ENCODE measurements at places on chromosomes 2 and 18.

DNA sequence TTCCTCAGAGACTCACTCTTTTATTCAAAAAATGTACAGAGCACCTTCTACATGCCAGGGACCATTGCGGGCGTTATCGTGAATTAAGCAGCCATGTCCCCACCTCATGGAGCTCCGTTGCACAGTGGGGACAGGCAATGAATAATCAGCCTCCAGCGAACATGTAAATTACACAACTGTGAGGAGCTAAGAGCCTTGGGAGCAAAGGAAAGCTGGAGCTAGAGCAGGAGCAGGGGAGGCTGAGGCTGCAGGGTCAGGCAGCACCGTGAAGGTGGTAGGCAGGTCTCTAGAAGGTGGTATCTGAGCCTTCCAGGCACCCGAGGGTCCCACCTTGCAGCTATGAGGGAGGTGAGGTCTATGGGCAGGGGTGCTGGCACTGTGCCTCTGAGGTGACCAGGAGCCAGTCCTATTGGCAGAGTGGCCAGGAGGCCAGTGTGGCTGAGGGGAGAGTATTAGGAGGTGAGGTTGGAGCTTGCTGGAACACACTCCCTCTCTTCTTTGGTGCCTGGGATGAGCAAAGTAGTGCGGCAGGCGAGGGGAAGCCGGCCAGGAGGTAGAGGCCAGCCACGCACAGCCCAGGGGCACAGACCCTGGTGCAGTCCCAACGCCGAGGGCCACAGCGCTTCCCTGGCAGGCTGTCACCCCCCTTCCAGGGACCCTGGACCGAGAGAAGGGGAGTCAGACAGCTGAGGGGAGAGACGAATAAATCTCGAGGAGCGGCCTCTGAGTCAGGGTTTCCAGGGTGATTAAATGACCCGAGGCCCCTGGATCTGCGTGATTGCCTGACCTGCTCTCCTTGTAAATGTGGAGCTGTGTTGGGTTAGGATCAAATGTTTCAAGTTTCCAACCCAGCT, 167.3 kb downstream of the SEPTIN10 start:
- no peak for DNase-seq

DNA sequence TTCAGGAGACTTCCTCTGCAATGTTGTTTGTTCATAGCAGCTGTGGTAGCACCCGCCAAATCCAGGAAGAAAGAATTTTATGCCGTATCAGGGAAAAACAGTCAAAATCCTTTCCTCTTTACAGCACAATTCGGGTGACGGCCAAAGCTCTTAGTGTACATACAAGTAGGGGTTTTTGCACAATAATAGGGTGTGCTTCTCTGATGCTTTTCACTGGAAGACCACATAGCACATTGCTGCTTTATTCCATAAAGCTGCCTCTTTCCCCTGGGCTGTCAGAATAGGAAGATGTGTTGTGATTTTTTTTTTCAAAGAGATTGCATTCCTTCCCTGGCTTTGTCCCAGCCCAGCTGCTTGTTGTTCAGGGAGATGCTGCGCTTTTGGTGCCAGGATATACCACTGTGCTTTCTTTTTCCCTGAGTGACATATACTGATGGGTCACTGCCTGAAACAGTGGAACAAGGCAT, 27.2 kb upstream of the LANCL1 start:
- DNase-seq = peak; percentile 63

DNA sequence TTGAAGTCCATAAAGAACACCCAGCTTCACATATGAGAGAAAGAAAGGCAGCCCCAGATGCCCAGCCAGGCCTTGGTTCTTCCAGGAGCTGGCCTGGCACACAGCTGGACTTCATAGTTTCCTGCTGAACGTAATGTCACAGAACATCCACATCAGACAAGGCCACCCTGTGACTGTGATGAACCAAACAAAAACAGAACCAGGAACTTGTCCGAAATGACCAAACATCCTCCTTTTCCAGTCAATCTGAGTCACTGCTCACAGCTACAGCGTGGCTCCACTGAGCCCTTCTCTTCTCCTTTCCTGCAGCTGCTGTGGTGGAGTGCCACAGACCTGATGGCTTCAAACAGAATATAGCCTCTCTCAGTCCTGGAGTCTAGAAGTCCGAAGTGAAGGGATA, 45.4 kb upstream of the PAPOLG start:
- no peak for DNase-seq

DNA sequence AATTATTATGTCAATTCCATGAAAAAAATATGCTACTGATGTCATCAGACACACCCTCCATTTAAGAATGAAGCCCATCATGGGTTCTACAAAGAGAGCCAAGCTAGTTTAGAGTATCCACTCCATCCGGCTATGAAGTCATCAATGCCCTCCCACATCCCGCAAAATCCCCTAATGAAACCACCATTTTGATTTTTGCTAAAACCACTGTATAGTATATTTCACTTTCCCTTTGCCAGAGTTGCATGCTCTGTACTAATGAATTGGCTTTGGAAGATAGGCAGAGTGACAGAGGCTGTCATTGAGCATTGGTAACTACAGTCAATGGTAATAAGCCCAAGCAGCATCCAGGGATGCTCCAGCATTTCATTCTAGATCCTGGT, 118.6 kb downstream of the ANKRD44 start:
- DNase-seq = no peak

DNA sequence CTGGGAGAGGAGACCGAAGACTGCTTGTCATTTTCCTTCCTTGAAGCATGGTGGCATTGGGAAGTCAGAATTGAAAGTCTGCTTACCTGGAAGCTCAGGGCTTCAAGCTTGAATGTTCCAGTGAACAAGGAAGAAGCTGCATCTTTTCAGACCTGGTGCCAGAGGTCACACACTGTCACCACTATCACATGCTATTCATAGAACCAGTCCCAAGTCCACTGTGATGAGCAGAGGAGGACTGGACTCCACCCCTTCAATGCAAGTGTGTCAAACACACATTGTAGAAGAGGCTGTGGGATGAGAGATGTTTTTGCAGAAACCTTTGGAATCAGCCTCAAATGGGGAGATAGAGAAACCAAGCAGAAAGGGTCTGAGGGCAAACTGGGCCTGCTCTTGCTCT, 81.4 kb downstream of the LYPD1 start:
- no peak for DNase-seq

DNA sequence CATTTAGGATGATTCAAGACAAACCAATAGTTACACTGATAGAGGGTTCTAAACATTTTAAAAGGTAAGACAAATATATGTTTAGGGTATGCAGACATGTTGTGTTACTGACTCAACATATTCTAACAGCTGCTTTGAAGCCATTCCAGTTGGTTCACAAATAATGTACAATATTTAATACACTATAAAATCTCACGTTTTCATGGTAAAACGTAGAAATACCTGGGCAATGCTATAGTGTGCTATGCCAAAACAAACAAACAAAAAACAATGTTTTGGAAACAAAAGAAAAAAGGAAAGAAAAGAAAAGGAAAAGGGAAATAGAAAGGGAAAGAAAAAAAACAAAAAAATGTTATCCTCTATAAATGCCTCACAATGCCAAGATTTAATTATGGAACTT, 277.1 kb downstream of the TCF4 start:
- DNase-seq = no peak

GRCh38 chr2:203683932-203684556, 22.4 kb upstream of the CD28 start:
- DNase-seq = no peak

DNA sequence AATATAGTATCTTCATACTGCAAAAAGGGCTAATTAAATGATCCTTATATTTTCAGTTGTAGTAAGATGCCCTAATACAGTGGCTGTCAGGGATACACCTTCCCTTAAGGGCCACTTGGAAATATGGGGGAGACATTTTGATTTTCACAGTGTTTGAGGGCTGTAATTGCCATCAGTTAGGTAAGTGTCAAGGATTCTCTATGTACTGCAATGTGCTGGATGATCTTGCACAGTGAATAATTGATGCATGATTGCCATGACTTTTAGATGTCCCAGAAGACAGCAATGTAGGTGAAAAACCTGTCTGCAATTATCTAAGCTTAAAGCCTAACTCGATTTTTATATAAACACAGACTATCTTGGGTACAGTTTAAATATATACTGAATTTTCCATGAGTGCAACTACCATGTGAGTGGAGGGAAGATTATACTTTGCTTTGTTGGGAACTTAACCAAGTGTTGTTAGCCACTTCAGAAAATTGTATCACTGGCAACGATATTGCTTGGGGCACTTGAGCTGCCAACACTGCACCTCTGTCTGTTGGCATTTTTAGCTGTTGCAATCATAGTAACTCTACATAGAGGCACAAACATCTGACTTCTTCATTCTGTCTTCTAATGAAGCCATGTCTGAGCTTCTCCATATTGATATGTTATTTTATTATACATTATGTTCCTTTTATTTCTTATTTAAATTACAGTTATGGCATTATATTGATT, 45.2 kb downstream of the MAIP1 start:
- no peak for DNase-seq

DNA sequence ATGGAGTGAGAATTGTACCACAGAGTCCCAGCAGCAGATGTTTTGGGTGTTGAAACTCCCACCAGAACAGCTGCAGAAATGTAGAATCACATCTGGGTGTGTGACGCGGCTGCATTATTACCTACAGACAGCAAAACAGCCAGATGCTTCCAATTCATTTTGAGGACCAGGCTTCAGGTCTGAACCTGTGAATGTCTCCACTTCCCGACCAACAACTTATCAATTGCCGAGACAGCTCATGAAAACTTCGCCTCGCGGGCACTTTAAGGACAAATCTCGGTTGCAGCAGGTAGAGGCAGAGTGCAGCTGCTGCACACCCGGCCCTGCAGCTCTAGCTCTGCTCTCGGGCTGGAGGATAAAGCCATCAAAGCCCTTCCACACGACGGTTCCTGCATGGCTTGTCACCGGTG, 202.0 kb downstream of the HRH4 start:
- no peak for DNase-seq

GRCh38 chr2:150480971-150481830, 6.3 kb downstream of the RND3 start:
- no peak for DNase-seq

DNA sequence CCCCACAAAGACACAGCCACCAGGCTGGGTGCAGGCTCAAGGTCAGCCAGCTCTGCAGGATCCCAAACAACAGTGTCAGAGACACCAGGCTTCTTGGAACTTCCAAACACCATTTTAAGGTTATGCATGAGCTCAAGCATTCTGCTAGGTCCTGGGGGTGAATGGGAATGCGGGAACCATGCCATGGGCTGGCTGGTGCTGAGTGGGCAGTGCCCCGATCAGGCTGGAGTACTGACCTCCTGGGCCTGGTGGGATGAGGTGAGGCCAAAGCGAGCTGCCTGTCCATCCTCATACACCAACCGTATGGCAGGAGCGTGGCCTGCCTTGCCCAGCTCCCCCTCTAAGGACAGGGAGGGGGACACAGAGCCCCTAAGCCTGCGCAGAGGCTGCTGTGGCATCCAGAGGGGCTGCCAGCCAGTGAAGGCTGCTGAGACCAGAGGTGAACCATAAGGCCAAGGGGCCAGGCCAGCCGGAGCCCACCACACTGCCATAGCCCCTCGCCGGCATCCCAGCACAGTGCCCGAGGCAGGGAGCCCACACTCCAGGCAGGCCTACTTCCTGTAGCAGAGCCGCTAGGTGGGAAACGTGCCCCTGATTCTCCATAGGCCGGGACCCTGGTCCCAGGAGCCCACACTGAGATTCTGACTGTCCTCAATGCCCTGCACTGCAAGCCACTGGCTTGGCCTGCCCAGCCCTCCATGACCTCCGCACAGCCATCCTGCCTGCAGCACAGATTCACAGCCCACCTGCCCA, 135.0 kb downstream of the HDAC4 start:
- DNase-seq = no peak

DNA sequence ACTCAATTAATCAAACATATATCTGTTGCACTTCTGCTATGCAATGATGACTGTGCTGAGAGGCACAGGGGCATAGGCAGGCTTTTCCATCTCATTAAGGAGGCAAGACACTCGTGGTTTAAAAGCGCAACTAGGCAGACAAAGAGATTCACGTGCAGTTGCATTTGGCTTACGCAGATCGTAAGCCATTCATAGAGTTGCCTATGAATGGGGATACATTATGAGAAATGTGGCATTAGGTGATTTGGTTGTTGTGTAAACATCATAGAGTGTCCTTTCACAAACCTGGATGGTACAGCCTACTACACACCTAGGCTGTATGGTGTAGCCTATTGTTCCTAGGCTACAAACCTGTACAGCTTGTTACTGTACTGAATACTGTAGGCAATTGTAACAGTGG, 284.7 kb downstream of the DCC start:
- DNase-seq = no peak

DNA sequence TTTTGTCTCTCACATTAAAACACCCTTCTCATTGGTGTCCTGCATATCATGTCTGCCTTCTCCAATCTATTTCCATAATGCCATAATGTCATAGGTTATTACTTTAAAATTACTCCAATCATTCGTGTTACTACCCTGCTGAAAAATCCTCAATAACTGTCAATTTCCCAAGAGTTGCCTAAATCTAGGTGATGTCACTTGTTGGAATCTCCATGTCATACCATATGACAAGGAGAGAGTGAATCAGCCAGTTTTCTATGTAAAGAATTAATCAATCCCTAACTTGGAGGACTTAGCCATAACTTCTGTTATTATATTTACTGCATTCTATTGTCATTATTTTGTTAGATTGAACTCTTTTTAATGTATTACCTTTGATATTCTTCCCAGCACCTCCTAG, 62.5 kb downstream of the PHLPP1 start:
- no peak for DNase-seq

DNA sequence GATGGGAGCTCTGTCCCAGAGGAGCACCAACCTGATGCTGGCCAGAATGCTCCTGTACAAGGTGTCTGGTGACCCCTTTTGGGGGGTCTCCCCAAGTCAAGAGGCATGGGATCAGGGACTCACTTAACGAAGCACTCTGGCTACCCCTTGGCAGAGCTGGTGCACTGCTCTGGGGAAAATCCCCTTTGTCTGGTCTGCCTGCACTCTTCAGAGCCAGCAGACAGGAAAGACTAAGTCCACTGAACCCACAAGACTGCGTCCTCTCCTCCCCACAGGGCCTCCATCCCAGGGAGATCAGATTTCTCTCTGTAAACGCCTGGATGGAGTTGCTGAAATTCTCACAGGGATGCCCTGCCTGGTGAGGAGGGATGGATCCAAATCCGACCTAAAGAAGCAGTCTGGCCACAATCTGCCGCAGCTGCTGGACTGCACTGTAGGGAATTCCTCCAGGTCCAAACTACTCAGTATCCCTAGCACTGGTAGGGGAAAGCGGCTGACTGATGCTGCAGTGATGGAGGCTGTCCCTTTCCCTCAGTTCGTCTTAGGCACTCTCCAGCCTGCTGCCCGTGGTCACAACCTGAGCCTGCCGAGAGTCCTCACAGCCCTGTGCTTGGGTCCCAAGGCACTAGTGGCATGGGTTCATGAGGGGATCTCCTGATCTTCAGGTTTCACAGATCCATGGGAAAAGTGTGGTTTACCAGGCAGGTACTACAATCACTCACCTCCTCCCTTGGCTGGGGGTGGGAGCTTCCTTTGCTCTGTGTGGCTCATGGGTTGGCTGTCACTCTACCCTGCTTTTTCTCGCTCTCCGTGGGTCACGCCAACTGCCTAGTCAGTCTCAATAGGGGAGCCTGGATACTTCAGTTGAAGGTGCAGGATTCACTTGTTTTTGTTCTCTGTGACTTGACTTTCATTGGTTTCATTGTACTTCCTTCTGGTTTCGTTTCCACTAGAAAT, 98.6 kb downstream of the SLC4A10 start:
- peak; percentile 62 for DNase-seq

- no peak for DNase-seq
Observed at GRCh38 chr18:58004317-58004716, 39.7 kb upstream of the NEDD4L start.

GRCh38 chr2:176391148-176391419, 121.8 kb downstream of the MTX2 start:
- no peak for DNase-seq

- DNase-seq = no peak
Observed at GRCh38 chr2:55103046-55103445, 52.8 kb upstream of the RTN4 start.

Data from posterior cingulate gyrus (tissue), 11 donors.